ENCODE measurements at places on chromosomes 13 and 19.

GRCh38 chr19:34228347-34228746 is 26.0 kb upstream of the GARRE1 start:
- DNase-seq, result no peak

DNA sequence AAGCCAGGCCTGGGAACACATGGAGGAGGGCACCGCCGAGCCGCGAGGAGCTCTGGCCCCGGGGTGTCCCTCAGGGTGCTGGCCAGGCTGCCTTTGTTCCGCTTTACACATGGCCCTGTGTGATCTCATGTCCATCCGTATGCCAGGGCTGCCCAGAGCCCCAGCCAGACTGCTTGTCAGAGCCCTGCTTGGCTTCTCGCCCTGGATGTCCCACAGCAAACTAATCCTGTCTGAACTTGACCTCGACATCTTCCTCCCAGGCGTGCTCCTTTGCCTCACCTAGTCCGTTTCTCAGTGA is 14.3 kb downstream of the BCKDHA start:
- DNase-seq, result no peak

DNA sequence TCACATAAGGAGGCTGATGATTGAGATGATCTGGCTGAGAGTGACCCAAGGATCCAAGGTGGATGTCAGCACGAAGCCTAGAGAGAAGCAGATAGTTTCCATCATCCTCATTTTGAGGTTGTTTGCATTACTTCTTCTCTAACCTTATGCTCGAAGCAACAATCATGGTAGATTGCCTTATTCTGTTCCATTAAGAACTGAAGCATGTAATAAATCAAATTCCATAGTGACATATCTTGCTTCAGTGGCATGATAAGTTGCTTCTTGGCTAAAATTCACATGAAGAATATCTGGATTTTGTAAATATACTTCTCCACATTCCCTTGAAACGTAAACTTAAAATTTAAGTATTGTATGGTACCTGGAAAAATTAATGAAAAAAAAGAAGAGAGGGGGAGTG is 377.8 kb upstream of the DACH1 start:
- no peak for DNase-seq

GRCh38 chr13:99418103-99418842 is 83.0 kb upstream of the TM9SF2 start:
- no peak for DNase-seq

DNA sequence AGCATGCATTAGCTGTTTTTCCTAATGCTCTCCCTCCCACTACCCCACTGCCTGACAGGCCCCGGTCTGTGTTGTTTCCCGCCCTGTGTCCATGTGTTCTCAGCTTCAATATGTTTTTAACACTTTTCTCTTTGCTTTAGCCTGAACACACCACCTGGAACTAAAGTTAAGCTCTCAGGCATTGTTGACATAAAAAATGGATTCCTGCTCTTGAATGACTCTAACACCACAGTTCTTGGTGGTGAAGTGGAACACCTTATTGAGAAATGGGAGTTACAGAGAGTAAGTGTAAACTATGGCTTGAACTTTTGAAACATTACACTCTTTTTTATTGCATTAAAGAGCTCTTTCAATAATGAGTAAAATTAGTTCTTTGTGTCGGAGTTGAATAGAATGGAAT is 70.1 kb downstream of the TDRD3 start:
- no peak for DNase-seq

DNA sequence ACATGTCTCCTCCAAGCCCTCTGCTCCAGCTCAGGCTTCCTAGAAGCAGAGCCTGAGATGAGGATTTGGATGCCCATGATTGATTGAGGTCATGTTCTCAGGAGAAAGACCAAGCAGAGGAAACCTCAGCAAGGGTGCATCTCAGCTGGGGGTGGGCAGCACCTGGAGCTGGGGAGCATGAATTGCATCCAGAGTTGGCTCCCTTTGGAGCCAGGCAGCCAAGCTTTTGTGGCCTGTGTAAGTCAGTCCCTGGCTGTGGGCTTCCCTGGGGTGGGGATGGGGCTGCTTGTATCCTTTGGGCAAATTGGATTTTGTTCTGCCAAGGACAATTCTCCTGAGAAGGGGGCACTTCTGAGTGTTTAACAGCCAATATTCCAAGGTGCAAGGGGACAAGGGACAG is 91.5 kb upstream of the WASF3 start:
- no peak for DNase-seq

- DNase-seq, result no peak
These were observed 38.4 kb downstream of the GNG7 start for GRCh38 chr19:2663920-2664571.

DNA sequence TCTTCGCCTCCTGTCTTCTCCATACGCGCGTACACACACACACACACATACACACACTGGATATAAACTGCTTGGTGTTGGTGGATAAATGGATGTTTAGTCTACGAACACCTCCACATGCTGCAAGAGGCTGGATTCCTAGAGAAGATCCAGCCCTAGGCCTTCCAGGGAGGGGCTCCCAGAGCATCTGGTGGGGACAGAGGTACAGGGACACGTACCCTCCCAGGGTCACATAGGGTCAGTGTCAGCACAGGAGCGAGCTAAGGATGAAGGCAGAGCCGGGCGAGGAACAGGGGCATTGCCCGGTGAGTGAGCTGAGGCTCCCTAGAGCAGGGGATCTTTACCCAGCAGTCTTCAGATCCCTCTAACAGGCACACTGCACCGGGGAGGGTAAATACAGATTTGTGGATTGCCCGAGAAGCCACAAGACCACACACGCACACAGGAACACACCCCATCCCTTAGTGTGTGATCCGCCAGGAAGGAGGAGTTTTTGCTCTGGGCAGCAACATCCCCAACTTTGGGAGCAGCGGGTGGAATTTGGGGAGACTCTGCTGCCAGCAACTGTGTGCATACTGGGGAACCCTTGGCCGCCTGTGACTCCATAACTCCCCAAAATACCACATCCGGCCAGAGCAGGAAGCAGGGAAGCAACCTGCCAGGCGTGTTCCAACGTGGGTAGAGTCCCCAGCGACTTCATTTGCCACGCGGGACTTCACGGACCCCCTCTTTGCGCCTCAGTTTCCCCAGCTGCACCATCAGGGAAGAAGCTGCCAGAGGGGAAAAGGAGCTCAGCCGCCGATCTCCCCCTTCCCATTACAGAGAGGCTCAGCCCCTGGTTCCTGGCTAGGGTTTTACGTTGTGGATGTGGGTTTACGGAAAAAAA is 5.8 kb upstream of the TLE2 start:
- no peak for DNase-seq

DNA sequence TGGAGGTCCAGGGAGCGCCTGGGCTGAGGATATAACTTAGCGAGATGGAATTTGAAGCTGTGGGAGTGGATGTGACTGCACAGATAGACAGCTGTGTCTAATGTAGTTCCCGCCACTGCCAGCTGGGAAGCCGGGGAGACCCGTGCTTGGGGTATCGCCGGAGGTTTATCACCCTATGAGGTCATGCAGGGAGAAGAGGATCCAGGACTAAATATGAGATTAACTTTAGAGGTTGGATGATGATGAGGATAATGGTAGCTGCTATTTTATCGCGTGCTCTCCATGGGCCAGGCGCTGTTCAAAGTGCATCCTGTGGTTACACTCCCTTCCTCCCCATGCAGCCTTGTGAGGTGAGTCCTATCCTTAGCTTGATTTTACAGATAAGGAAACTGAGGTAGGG is 19.9 kb downstream of the SSC5D start:
- no peak for DNase-seq

DNA sequence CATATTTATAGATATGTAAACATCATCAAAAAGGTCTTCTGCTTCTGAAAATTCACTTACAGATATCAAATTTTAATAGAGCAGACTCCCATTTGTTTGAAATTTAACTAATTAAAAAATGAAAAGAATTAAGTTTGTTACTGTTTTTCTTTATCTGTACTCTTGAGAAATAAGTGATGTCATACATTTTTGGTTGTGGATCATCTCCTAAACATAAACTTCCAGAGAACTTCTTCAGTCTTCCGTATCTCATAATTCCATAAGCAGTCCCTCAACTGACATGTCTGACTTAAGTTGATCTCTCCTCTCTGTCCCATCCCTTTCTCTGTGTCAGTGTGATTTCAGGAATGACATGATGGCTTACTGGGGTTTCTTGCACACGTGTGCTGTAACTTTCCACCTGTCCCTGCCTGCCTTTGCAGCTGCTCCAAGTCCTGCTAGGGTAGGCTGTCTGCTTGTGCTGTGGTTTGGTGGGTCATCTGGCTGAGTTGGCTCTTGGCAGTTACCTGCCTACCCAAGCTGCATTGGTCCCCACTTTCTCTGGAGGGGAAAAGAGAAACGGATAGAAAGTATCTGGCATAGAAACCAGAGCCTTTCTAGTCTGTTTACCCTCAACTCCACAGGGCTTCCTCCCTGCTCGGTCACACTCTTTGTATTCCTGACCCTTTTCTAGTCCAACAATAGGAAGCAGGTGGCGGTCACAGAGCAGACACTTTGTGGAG is 127.1 kb downstream of the GGACT start:
- DNase-seq, result no peak

GRCh38 chr19:45484273-45484945 is 12.4 kb downstream of the RTN2 start:
- no peak for DNase-seq

DNA sequence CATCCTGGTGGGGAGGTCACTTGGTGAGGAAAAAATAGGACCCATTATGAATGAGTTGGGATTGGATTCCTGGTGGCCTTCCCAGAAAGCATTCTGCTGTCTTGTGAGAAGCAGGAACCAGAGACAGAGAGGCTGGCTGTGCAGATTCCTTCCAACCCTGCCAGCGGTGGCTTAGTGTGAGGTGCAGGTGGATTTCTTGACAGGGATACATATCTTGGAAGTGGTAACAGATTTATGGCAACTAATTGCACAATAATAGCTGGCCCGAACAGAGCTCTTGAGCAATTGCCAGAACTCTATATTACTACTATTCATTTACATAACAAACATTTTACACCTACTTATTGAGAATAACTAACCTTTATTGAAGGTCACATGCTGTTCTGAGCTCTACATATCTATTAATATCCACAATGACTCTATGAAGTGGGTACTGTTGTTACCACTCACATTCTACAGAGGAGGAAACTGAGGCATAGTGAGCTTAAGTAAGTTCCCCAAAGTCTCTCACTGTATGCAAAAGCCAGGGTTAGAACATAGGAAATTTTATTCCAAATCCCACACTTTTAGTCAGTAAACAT is 173.9 kb upstream of the SERP2 start:
- no peak for DNase-seq

- DNase-seq, result no peak
These were observed 147.7 kb upstream of the SOX1 start for GRCh38 chr13:111919286-111919685.

DNA sequence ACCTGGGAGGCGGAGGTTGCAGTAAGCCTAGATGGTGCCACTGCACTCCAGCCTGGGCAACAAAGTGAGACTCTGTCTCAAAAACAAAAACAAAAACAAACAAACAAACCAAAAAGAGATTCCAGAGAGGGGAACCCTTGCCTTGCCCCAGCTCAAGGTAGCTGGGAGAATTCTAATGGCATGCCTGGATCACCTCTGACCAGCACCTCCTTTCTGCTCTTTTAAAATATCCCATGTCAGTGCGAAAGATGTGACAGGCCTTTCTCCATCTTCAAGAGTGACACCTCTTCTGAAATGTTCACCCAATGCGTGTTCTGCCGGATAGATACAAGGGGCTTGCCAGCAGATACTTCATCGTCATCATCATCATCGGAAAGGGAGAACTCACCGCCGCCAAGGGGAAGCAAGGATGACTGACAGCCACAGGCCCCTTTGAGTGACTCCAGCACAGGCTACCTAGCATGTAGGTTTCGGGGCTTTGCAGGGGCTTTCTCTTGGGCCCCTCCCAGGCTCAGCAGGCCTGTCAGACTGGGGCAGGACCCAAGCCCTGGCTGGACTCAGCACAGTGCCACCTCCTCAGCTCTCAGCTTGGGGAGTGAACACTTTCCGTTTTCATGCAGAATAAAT is 18.9 kb upstream of the LRP3 start:
- DNase-seq, result no peak

DNA sequence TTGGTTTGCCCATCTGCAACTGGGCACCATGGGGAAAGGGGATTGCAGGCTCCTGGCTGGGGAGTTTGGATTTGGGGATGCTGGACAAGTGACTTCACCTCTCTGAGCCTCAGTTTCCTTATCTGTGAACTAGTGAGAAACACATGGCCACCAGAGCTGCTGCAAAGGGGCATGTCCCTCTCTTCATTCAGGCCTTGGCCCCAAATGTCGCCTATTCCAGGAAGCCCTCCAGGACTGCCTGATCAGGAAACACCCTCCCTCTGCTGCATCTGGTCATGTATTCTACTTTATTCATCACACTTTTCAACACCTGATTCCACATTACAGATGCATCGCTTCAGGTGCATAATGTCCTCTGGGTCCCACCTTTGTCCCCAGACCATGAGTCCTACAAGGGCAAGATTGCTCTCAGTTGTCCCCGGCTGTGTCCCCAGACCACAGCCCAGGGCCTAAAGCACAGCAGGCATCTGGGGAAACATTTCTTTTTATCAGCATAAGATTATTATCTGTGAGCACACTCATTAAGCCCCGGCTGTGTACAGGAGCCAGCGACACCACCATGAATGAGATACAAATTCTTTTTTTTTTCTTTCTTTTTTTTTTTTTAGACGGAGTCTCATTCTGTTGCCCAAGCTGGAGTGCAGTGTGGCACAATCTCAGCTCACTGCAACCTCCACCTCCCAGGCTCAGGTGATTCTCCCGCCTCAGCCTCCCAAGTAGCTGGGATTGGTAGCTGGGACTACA is 37.5 kb downstream of the ARRDC2 start:
- no peak for DNase-seq
